ENCODE measurements at places on chromosomes 1 and 21.
A peak's percentile ranks its signal among the peaks of the same experiment; 100 is the strongest.

- no peak for DNase-seq
These were observed 201.7 kb upstream of the LMO4 start for GRCh38 chr1:87126886-87127505.

GRCh38 chr1:188432427-188432826, 1603.7 kb downstream of the PLA2G4A start:
- DNase-seq: no peak

DNA sequence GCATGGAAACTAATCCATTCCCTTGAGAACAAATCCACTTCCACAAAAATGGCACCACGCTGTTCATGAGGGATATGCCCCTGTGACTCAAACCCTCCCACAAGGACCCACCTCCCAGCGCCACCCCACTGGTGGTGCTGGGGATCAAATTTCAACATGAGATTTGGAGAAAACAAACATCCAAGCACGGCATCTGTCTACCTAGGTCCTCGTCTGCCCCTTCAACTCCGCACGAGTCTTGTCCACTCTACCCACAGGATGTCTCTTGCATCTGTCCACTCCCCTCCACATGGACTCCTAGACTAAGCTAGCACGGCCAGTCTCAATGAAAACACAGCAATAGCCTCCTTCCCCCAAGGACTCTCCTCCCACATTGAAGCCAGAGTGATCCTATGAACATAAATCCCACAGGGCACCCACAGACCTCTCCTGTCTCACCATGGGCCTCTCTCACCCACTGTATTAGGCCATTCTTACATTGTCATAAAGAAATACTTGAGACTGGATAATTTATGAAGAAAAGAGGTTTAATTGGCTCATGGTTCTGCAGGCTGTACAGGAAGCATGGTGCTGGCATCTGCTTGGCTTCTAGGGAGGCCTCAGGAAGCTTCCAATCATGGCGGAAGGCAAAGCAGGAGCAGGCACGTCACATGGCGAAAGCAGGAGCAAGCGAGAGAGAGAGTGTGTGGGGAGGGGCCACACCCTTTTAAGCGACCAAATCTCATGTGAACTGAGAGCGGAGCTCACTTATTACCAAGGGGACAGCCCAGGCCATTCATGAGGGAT, 101.4 kb downstream of the TOMM20 start:
- DNase-seq: no peak

GRCh38 chr21:42702720-42703119, 49.3 kb downstream of the PDE9A start:
- DNase-seq: no peak

DNA sequence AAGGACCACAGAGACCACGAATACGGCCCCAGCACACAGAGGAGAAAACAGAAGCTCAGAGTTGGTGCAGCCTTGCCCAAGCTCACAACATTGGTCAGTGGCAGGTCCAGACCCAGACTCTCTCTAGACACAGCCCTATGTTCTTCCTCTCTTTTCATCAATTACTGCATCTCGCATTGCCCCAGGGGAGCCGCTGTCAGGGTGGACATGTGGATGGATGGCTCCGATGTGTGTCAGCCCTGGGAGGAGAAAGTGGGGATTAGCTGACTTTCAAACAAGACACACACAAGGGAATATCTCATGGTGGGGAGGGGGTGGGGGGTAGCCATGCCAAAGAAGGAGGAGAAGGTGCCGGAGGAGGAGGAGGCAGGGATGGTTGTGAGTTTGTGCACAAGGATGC, 556.8 kb downstream of the NPHP4 start:
- DNase-seq: no peak

- DNase-seq: peak; percentile 15
These were observed at the start of gene SLC22A15 for GRCh38 chr1:115976062-115976920. TSS of gene SLC22A15 (plus strand) at chr1:115976513. CDS start at chr1:115976628, 115 bp downstream.

DNA sequence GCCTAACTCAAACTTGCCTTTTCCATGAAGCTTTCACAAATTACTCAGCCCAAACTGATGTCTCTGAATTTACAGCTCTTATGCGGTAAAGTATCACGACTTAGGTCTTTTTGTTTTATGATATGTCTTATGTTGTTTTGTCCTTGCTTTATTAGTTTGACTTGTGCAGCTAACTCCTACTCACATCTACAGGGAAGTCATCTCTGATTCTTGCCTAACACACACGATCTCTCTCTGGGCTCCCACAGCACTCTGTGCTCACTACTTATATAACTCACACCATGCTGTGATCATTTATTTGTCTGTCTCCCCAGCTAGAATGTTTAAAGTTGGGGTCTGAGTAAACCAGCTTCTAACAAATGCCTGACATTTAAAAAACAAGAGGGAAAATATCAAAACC, 9.3 kb upstream of the PI4KB start:
- no peak for DNase-seq

DNA sequence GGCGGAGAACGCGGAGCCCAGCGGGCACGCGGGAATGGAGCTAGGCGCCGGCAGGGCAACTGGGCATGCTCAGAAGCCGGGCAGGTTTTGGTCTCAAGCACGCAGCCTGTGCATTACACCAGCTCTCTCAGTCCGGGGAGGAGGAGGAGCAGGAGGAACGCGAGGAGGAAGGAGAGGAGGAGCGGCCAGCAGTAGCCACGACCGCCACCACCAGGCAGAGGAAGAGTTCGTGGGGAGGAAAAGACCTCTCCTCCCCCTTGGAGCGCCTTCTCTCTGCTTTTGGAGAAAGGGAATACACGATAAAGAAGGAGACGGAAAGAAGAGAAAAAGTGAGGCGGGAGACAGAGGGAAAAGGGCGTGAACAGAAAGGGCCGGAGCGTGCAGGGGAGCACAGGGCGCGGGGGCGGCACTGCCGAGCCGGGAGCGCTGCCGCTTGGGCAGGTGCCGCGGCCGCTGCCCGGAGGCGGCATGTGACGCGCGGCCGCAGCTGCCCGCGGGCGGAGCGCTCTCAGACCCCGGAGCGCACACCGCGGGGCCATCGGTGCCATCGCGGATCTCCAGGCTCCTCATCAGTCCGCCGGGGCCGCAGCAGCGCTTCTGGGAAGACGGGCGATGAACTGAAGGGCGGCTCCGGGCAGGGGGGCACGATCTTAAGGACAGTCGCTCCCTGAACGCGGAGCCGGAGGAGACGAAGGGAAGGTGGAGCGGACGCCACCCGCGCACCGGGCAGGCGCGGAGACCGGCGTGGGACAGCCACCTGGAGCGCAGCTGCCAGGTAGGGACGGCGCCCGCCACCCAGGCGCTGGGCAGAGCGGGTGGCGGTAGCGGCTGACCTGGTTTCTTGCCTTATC, at the start of gene CHRM3:
TSS of gene CHRM3 (plus strand) at position 116 of the 851 bp plus-strand sequence. CDS start 520,884 bp downstream, outside the sequence.
- peak; percentile 19 for DNase-seq

- DNase-seq: no peak
These were observed 64.8 kb downstream of the ATP2B4 start for GRCh38 chr1:203691447-203691846.

GRCh38 chr1:101205457-101205856, 31.4 kb upstream of the S1PR1 start:
- no peak for DNase-seq

- DNase-seq: no peak
These were observed 274.8 kb downstream of the PTPRC start for GRCh38 chr1:198913667-198914066.

DNA sequence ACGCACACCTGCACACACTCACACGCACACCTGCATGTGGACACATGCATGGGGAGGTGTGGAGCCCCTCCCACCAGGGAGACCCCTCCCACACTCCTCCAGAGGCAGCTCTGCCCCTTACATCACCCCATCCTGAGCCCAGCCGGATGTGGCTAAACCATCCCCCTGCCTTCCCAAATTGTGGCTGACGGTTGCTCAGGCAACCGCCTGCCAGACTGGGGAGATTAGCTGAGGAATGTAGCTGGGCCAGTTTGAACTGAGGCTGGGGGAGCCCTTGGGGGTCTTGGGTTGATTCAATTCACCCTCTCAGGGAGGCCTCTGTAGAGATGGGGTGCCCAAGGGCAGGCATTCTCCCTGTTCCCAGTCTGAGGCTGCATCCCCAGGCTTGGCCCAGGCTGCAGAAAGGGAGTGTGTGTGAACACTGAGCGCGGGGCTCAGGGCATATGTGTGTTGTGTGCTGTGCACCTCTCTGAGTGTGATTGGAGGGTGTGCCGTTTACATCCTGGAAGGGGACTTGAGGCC, 12.9 kb downstream of the PTPRU start:
- no peak for DNase-seq

DNA sequence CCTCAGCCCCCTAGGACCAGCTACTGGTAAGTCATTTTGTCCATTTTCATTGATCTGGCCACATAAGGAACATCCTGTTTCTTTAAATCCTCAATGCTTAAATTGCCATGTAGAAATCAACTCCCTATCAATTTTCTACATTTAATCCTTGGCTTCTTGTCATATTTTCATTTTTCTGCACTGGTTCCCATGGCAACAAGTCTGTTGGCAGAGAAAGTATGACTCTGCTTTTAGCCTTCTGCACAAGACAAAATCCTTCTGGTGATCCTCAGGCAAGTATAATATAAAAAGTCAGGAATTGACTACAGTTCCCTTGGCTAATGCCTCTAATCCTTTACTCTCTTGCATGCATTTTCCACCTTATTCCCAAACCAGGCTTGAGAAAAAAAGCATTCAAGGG, 65.0 kb downstream of the LRRC40 start:
- DNase-seq: no peak

DNA sequence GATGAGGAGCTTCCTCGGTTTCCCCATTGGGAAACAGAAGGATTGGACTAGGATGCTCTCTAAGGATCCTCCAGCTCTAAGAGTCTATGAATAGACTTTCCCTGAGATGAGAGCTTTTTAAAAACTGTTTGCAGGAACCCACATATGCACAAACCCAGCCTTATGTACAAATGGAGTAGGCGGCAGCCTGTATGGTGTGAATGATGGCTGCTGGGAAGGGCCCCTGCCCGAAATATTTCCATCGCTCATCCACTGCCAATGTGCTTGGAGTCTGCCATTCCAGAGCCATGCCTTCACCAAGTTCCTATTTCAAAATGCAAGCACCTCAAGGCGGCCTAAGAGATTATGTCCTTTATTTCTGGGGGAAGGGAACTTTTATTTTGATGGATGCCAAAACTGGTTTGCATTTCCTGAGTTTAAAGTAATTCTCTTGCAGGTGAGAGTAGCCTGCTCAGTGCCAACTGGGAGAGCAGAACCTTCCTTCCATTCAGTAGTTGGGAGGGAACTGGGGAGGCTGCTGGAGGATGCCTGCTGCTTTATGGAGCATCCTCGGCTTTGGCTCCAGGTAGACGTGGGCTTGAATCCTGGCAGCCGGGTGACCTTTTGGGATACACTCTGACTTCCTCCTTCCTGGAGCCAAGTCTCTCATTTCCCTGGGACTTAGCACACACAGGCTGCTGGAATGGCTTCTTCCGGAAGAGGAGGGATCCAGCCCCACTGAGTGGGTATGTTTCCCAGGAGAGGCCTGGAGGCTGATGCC, 165.9 kb downstream of the ACTL8 start:
- no peak for DNase-seq

DNA sequence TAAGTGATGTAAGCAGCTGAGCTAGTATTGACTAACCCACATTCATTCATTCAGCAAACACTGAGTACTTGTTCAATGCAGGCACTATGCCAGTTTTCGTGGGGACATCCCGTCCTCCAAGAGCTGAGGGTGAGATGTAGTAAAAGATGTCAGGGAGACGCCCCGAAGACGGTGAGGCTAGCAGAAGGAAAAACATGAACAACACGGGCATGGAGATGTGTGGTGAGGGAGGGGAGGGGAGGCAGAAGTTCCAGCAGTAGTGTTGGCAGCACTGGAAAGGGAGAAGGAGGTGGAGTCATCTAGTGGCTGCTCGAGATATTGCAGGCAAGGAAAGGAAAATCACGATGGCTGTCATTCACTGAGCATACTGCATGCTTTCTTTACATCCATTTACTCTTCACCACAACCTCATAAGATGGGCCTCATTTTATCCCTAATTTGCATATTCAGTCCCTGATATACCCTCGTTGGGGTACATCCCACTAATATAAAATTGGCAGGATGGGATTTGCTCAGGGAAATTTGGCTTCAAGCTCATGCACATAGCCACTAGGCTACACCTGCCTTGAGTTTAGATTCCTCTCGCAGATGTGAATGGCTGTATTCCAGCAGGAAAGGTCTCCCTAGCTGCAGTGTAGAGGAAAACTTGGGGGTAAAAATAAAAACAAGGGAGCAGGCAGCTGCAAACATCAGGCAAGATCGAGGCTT, 14.5 kb downstream of the PDZK1IP1 start:
- DNase-seq: peak; percentile 36

GRCh38 chr1:44776730-44777068, 1.4 kb downstream of the RPS8 start:
- DNase-seq: no peak

Measured in activated T-cell treated with anti-CD3 and anti-CD28 coated beads for 48 hours (primary cell).